B cell (primary cell): ENCODE measurements at places on chromosomes 2 and 18. TPM values are rescaled to one million over a fixed set of nuclear protein-coding genes. Genes with fewer than 3 reads are reported as not detected.

UPP2 gene
- polyA plus RNA-seq: not detected in 2 replicates

COL3A1 gene
- not detected in 2 replicates for polyA plus RNA-seq

CNNM3 gene
- polyA plus RNA-seq: 23.8 and 28.8 TPM in 2 replicates

DYNC1I2 gene
- 20.4 and 29.1 TPM in 2 replicates for polyA plus RNA-seq

IL37 gene
- polyA plus RNA-seq: not detected in 2 replicates

EDAR gene
- polyA plus RNA-seq: 0.03 and 0.23 TPM in 2 replicates

UGT1A4 gene
- not detected in 2 replicates for polyA plus RNA-seq

TMEM200C gene
- polyA plus RNA-seq: not detected in 2 replicates

MERTK gene
- polyA plus RNA-seq: 0.04 and 0.30 TPM in 2 replicates

SLC14A1 gene
- polyA plus RNA-seq: 3.4 and 6.4 TPM in 2 replicates

ATOH8 gene
- not detected in 2 replicates for polyA plus RNA-seq

TMSB10 gene
- polyA plus RNA-seq: 4,601 and 5,410 TPM in 2 replicates
